Stimulated activated naive B cell treated with anti-CD40 and anti-IgM and Interleukin-4, amounts not matched to agents 10 μg/mL and 1 μg/mL and 100 μg/mL, for 72 hours (primary cell): ENCODE measurements at places on chromosomes 4 and X.

GRCh38 chrX:154472685-154473632, 6.1 kb downstream of the LAGE3 start:
- no peak for DNase-seq

DNA sequence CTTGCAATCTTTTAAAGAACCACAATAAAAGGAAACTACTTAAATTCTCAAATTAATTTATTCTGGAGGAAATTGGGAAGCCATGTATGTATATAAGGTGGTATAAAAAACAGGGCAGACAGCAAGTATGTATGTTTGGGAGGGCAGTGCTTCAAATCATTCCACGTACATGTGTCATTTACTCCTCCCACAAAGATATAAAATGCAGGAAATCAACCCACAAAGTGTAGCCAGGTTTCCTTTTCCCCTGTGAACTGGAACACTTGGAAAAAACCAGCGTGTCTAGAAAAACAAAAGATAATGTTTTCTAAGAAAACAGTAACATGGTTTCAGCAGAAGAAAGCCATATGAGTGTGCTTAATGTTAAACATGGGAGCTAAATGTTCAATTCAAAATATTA, 156.7 kb upstream of the FAM47A start:
- no peak for DNase-seq

DNA sequence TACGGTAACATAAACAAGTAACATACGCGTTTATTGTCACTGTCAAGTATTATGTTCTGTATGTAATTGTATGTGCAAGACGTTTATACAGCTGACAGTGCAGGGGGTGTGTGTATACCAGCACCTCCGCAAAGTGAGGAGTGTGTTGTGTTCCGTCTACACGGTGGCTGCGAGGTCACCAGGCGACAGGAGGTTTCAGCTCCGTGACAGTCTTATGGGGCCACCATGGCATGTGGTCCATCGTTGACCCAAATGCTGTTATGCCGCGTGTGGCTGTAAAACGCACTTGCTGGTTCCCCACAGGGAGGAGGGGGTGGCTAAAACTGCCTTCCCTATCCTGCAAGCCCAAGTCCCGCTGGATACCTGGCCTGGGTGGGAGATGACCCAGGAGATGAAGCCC, 25.0 kb downstream of the NSG1 start:
- no peak for DNase-seq

DNA sequence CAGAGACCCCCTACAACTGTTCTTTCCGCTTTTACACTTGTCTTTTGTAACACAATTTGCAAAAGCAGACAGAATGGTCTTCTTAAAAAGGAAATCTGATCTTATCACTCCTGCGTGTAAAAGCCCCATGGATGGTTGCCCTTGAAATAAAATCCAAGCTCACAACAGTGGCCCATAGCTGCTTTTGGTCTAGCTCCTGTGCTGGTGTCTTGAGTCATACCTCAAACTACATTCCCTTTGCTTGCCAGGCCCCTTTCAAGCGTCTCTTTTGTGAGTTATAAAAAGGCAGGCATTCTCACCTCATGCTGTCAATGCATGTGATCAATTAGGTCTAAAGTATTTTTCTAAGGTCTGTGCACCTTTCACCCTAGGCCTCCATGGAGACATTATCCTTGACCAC, 27.6 kb downstream of the HPGD start:
- DNase-seq, result no peak

DNA sequence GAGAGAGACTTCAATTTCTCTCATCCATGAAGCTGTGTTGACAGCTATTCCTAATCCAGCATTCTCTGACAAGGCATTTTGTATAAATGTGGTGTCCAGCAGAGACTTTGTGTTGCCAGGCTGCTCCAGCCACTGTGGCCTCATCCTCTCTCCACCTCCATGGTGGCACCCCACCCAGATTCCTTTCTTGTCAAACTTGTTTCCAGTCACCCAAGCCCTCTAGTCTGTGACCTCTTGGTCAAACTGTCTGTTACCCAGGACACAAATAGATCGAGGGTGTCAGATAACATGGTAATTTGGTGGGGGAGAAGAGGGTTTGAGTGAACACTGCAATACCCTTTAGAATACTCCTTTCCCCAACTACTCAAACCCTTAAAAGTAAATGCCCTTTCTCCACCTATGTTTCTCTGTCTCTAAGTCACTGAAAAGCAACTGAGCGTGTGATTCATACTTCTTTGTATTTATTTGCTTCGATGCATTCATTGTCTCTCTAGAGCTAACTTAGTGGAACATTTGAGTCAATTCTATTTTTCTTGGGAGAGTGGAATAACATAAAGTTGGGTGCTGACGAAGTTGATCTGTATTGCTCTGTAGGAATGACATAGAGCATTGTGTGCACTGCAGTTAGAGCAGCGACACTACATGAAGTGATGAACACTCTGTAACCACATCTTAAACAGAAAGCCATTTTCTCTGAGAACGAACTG, 13.7 kb downstream of the PITX2 start:
- DNase-seq, result no peak

- no peak for DNase-seq
Measured at GRCh38 chr4:95360256-95360903, 188.4 kb downstream of the UNC5C start.

DNA sequence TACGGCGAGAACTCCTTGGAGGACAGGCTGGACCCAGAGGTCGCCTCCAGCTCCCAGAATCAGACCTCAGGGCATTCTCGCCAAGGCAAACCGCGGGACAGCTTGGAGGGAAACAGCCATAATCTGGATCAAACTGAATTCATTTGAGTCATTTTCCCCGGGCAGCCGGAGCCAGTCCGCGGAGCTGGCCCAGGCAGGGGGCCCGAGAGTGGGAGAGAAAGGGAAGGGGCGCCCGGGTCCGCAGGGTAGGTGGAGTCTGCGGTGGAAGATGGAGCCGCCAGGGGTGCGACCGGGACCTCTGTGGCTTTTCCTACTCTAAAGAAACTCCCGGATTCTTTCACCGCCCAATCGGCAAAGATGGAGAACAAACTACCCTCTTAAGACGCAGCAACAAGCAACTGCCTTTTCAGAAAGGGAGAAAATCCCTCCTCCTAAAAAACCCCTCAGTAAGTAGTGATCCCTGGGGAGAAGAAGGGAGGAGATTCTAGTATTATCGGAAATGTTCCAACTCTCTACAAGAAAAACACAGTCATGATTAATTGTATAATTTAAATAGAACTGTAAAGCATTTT, 5.2 kb downstream of the NKX3-2 start:
- no peak for DNase-seq

GRCh38 chr4:16692524-16692923, 205.9 kb downstream of the LDB2 start:
- DNase-seq, result no peak

DNA sequence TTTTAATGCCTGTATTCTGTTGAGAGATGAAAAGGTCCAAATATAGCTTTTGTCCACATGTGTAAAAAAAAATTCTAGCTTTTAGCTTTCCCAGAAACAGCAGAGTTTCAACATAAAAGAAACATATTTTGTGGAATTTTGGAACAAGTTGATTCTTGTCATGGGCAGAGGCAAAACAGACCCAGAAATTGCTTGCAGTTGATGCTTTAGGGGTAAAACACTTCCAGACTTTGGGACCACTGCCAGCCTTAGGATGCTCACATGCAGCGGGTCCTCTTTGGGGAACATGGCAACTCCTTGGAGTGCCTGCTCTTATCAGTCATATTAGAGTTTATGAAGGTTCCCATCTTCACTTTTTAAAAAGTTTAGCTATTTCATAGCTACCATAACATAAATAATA, 30.4 kb downstream of the DCLK2 start:
- no peak for DNase-seq
